Endodermal cell (in vitro differentiated cells): ENCODE measurements at places on chromosomes 16 and 17. TPM values are rescaled to one million over a fixed set of nuclear protein-coding genes. Genes with fewer than 3 reads are reported as not detected.

TRPV3 gene
- total RNA-seq = 11.3 to 17.4 TPM (median 12.8 TPM) in 3 replicates

TEX14 gene
- total RNA-seq = 0.09 TPM in 1 of 3 replicates, not detected in the others

LDHD gene
- total RNA-seq = 1.3 to 4.3 TPM (median 3.5 TPM) in 3 replicates

TMC5 gene
- total RNA-seq = 1.5 and 2.2 TPM in 2 replicates

TVP23A gene
- total RNA-seq = 11.7 to 13.6 TPM (median 13.6 TPM) in 3 replicates

CIITA gene
- total RNA-seq = 0.26 TPM in 1 of 2 replicates, not detected in the other

RHBDF1 gene
- total RNA-seq = 68.5 and 70.7 TPM in 2 replicates

HOXB2 gene
- total RNA-seq = 0.22 TPM in 1 of 3 replicates, not detected in the others

TP53TG3F gene
- total RNA-seq = not detected in 3 replicates

- H3K27ac ChIP-seq = no peak overlapping the region
- no peak overlapping the region for H3K4me3 ChIP-seq
- H3K27me3 ChIP-seq = no peaks in the 10 kb centered on the region
- DNase-seq = no peak
Measured at GRCh38 chr16:12197812-12198211, 221.3 kb downstream of the SNX29 start.

DNA sequence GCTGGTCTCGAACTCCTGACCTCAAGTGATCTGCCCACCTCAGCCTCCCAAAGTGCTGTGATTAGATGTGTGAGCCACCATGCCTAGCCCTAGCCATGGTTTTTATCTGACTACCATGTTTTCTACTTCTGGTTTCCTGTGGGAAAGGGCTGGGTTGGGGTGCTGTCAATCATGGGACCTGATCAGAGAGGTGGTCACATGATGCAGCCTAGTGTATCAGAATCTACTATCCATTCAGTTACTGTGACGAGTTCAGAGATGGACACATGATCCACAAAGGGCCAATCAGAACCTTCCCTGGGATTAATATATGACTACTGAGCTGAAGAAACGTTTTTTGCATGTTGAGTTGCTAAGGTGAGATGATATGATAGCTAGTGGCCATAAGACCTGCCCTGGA, 59.1 kb downstream of the ABCC6 start:
- no peaks in the 10 kb centered on the region for H3K27me3 ChIP-seq
- H3K27ac ChIP-seq = no peak overlapping the region
- no peaks in the 10 kb centered on the region for H3K4me1 ChIP-seq
- DNase-seq = no peak
- H3K4me3 ChIP-seq = no peak overlapping the region

DNA sequence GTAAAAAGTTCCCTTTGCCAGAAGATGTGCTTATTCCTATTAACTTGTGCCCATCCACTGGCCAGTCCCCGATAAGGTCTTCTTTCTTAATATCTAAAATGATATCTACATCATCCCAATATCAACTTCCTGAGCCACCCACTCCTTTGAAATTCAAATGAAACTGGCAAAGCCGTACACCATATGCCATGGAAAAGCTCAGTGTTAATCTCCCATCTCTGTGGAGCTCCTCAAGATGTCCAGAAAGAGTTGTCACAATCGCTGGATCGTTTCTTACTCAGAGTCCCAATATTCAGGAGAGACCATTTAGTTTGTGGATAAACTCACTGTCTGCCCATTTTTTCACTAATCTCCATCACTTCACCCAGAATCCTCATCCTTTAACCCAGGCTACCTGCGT, 420.7 kb downstream of the NPIPA8 start:
- no peak overlapping the region for H3K4me3 ChIP-seq
- no peaks in the 10 kb centered on the region for H3K27me3 ChIP-seq
- no peak overlapping the region for H3K27ac ChIP-seq

- H3K4me1 ChIP-seq = no peaks in the 10 kb centered on the region
- no peaks in the 10 kb centered on the region for H3K36me3 ChIP-seq
- H3K27me3 ChIP-seq = no peaks in the 10 kb centered on the region
- no peak overlapping the region for H3K27ac ChIP-seq
Measured at GRCh38 chr16:20568404-20568803, 7.8 kb downstream of the ACSM2B start.

DNA sequence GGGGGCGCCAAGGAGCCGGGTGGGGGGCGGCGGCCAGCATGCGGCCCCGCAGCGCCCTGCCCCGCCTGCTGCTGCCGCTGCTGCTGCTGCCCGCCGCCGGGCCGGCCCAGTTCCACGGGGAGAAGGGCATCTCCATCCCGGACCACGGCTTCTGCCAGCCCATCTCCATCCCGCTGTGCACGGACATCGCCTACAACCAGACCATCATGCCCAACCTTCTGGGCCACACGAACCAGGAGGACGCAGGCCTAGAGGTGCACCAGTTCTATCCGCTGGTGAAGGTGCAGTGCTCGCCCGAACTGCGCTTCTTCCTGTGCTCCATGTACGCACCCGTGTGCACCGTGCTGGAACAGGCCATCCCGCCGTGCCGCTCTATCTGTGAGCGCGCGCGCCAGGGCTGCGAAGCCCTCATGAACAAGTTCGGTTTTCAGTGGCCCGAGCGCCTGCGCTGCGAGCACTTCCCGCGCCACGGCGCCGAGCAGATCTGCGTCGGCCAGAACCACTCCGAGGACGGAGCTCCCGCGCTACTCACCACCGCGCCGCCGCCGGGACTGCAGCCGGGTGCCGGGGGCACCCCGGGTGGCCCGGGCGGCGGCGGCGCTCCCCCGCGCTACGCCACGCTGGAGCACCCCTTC, 484 bp downstream of the FZD2 start:
- H3K4me3 ChIP-seq = peak overlapping the region; percentile 93
- peak overlapping the region; percentile 98 for H3K27ac ChIP-seq
- H3K27me3 ChIP-seq = peaks cover 14% of the 10 kb centered on the region
- peaks cover 3% of the 10 kb centered on the region for H3K4me1 ChIP-seq

GRCh38 chr17:4518901-4519300, 20.2 kb downstream of the SPNS2 start:
- H3K4me3 ChIP-seq = no peak overlapping the region
- H3K27ac ChIP-seq = no peak overlapping the region
- H3K27me3 ChIP-seq = no peaks in the 10 kb centered on the region
- H3K36me3 ChIP-seq = no peaks in the 10 kb centered on the region
- no peaks in the 10 kb centered on the region for H3K4me1 ChIP-seq

- peaks cover 5% of the 10 kb centered on the region for H3K4me1 ChIP-seq
- H3K36me3 ChIP-seq = no peaks in the 10 kb centered on the region
Measured at GRCh38 chr17:80989586-80989913, 2.1 kb upstream of the CHMP6 start.

- no peak overlapping the region for H3K27ac ChIP-seq
- peak overlapping the region; percentile 1 for H3K4me3 ChIP-seq
- no peaks in the 10 kb centered on the region for H3K4me1 ChIP-seq
- no peak for DNase-seq
- H3K36me3 ChIP-seq = peaks cover 11% of the 10 kb centered on the region
Measured at GRCh38 chr16:1734816-1735215, 28.8 kb downstream of the MAPK8IP3 start.

GRCh38 chr17:8904686-8905085, 37.2 kb upstream of the PIK3R6 start:
- DNase-seq = peak; percentile 28
- H3K27me3 ChIP-seq = no peaks in the 10 kb centered on the region
- no peaks in the 10 kb centered on the region for H3K4me1 ChIP-seq
- no peak overlapping the region for H3K4me3 ChIP-seq
- no peaks in the 10 kb centered on the region for H3K36me3 ChIP-seq
- H3K27ac ChIP-seq = no peak overlapping the region

DNA sequence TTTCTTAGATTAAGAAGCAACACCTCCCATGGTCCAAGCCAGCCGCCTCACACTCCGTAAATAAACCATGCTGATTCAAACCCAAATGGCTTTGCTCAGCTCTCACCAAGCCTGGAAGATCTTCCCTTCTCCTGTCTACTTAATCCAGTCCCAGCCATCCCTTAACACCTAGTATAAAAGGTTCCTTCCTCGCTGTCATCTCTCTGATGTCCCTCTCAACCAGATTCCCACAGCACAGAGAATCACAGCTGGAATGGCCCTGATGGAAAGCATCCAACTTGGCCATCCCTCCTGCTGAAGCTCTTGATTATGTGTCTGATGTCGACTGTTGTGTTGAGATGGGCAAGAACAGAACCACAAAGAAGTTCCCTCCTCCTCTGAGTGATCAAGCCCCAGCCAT, 50.6 kb upstream of the ADCY9 start:
- no peak for DNase-seq
- H3K4me3 ChIP-seq = no peak overlapping the region
- H3K4me1 ChIP-seq = no peaks in the 10 kb centered on the region
- no peaks in the 10 kb centered on the region for H3K36me3 ChIP-seq

DNA sequence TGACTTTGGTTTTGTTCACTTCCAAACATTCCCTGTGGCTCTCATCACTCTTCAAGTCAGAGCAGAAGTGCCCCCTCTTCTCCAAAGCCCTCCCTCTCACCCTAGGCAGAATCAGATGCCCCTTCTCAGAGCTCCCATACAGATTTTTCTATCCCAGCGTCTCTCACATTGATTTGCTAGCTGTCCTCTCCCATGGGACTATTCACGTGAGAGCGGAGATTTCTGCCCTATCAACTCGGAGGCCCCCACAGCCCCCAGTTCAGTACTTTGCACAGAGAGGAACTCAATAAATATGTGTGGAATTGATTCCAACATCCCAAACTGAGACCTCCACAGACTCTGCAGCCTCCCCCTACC, 182.6 kb downstream of the C16orf78 start:
- no peaks in the 10 kb centered on the region for H3K27me3 ChIP-seq
- no peaks in the 10 kb centered on the region for H3K36me3 ChIP-seq
- peaks cover 31% of the 10 kb centered on the region for H3K4me1 ChIP-seq
- H3K4me3 ChIP-seq = no peak overlapping the region
- H3K27ac ChIP-seq = no peak overlapping the region

DNA sequence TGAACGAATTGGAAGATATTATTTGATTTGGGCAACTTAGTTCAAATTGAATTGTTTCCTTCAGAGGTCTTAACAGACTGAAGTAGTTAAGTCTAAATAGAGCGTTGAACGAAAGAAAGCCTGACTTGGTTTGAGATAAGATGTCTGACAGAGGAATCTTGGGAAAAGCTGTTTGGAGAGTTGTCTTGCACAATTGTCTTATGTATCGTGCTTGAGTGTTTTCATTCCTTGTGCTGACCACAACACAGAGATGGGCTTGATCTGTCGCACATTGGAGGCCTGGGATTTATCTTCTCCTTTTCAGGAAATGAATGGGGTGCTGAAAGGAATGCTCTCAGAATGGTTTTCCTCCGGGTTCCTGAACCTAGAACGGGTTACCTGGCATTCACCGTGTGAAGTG, 7.8 kb downstream of the MLYCD start:
- H3K27ac ChIP-seq = no peak overlapping the region
- H3K36me3 ChIP-seq = peaks cover 52% of the 10 kb centered on the region
- no peak overlapping the region for H3K4me3 ChIP-seq
- H3K4me1 ChIP-seq = peaks cover 5% of the 10 kb centered on the region

- no peaks in the 10 kb centered on the region for H3K36me3 ChIP-seq
- H3K4me1 ChIP-seq = no peaks in the 10 kb centered on the region
- DNase-seq = no peak
- peak overlapping the region; percentile 88 for H3K4me3 ChIP-seq
- no peaks in the 10 kb centered on the region for H3K27me3 ChIP-seq
Measured at GRCh38 chr17:80101946-80102663, 724 bp downstream of the GAA start.

DNA sequence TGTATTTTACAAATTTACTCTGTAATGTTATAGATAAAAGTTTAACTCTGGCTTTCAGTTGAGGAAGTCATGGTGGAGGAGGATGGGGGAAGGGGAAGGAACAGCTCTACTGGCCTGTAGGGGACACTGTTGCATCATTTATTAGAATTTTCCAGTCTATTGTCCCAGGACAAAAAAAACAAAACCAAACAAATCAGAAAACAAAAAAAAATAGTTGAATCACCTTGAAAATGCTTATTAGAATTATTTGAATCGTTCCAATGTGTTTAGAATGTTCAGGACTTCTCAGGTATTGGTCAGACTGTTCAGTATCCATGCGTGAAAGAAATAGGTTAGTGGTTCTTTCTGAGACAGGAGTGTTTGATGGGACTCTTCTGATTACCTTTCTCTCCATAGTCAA, 242.0 kb downstream of the FTO start:
- H3K4me1 ChIP-seq = no peaks in the 10 kb centered on the region
- H3K27ac ChIP-seq = no peak overlapping the region
- no peak overlapping the region for H3K4me3 ChIP-seq
- no peaks in the 10 kb centered on the region for H3K36me3 ChIP-seq
- DNase-seq = no peak

DNA sequence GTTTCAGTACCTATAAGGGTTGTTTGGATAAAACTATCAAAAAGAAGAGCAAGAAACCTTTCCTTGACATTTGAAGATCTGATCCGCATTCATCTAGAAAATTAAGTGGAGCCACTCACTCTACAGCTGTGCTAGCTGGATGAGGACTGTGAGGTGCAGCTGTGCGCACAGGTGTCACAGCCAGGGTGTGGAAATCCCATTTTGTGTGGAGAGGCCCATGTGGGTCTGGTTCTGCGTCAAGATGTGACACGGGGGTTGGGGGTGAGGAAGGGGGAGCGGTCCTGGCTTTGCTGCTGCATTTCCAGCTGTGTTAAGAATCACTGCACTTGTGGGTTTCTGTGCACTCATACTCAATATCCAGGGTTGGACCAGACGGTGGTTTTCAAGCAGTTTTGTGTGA, 70.7 kb downstream of the CLEC16A start:
- H3K27ac ChIP-seq = no peak overlapping the region
- no peak for DNase-seq
- no peak overlapping the region for H3K4me3 ChIP-seq
- peaks cover 13% of the 10 kb centered on the region for H3K27me3 ChIP-seq

DNA sequence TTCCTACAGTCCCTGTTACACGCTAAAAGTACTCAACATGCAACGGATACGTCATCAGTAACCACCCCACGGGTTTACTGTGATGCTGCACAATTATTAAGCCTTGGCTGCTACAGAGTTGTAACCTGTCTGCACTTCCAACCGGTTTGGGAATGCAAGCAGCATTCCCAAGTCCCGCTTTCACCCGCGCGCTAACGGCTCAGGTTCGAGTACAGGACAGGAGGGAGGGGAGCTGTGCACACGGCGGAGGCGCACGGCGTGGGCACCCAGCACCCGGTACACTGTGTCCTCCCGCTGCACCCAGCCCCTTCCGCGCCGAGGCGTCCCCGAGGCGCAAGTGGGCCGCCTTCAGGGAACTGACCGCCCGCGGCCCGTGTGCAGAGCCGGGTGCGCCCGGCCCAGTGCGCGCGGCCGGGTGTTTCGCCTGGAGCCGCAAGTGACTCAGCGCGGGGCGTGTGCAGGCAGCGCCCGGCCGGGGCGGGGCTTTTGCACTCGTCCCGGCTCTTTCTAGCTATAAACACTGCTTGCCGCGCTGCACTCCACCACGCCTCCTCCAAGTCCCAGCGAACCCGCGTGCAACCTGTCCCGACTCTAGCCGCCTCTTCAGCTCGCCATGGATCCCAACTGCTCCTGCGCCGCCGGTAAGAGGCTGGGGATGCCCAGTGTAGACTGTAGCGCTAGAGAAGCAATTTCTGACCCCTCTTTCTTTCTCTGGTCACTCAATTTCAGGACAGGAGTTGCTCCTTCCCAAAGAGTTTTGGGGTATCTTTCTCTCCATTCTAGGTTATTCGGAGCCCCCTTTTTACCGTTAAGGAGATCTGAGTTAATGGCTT, at the start of gene MT2A:
MT2A (plus strand) TSS at position 542 of the 833 bp plus-strand sequence; CDS start at position 614, 72 bp downstream.
- peak within 1 kb of the TSS; percentile 83 for H3K4me3 ChIP-seq
- no peaks in the 10 kb centered on the region for H3K36me3 ChIP-seq
- peaks cover 53% of the 10 kb centered on the region for H3K27me3 ChIP-seq
